ENCODE measurements at places on chromosomes 16 and 17. TPM values are rescaled to one million over a fixed set of nuclear protein-coding genes. Genes with fewer than 3 reads are reported as not detected.
A peak's percentile ranks its signal among the peaks of the same experiment; 100 is the strongest.

DNA sequence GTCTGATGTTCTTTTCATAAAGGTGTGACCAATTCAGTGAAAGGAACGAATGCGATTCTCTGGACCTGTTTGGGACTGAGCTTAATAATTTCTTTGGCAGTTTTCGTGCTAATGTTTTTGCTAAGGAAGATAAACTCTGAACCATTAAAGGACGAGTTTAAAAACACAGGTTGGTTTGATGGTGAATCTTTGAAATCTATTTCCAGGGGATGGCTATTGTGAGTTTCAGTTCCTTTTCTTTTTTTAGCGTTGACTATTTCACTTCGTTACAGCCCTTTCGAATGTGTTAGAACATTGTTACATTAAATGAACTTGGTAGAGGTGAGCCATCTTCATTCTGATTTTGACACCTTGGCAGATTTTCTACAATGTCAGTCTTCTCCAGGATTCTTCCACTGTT, 1.2 kb downstream of the TNFRSF17 start:
- H3K27me3 ChIP-seq = no peaks in the 10 kb centered on the region
- H3K36me3 ChIP-seq = no peaks in the 10 kb centered on the region

- no peak for DNase-seq
- H3K4me1 ChIP-seq = no peaks in the 10 kb centered on the region
- peaks cover 2% of the 10 kb centered on the region for H3K36me3 ChIP-seq
- no peaks in the 10 kb centered on the region for H3K27me3 ChIP-seq
- H3K27ac ChIP-seq = no peak overlapping the region
- no peak overlapping the region for H3K4me3 ChIP-seq
Measured at GRCh38 chr17:77771998-77772397, 186.5 kb upstream of the TNRC6C start.

- H3K36me3 ChIP-seq = peaks cover 9% of the 10 kb centered on the region
- no peaks in the 10 kb centered on the region for H3K27me3 ChIP-seq
- no peaks in the 10 kb centered on the region for H3K4me1 ChIP-seq
- DNase-seq = no peak
- H3K27ac ChIP-seq = no peak overlapping the region
Measured at GRCh38 chr17:63941162-63941561, 9.0 kb upstream of the CD79B start.

- H3K27me3 ChIP-seq = no peaks in the 10 kb centered on the region
- no peak overlapping the region for H3K4me3 ChIP-seq
- DNase-seq = no peak
- no peaks in the 10 kb centered on the region for H3K4me1 ChIP-seq
Measured at GRCh38 chr17:48393283-48393682, 36.7 kb downstream of the SKAP1 start.

DNA sequence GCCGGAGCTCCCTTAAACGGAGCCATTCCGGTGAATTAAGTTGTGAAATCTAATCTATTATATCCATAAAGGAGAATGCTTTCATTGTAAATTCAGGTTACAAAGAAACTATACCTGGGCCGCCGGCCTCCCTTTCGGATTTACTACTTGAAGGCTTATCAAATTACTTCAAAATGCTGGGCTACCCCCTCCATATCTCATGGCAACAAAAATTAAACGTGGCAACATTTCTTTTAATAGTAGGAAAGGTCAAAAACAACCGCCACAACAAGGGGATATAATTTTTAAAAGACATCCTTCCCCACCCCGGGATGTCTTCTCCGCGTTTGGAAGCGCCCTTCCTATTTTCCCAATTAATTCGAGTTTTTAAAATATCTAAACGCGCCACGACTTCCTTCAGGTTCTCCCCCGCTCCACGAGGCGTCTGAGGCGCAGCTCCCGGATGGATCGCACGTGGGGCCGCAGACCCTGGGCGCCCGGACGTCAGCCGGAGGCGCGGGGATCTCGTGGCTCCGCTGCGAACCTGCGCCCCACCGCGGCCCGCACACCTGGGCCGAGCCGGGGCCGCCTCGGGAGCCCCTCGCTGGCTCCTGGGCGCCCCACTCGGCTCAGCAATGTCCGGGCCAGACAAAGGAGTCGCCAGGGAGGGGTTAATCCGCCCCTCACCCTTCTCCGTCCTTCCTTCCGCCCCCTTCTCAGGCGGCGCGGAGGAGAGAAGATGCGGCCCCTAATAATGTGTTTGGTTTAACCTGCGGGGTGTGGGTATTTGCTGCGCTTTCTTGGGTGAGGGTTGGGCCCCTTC, 47.4 kb upstream of the SLC38A10 start:
- DNase-seq = peak; percentile 70
- H3K27me3 ChIP-seq = peaks cover 40% of the 10 kb centered on the region
- H3K4me1 ChIP-seq = no peaks in the 10 kb centered on the region
- no peak overlapping the region for H3K27ac ChIP-seq

DNA sequence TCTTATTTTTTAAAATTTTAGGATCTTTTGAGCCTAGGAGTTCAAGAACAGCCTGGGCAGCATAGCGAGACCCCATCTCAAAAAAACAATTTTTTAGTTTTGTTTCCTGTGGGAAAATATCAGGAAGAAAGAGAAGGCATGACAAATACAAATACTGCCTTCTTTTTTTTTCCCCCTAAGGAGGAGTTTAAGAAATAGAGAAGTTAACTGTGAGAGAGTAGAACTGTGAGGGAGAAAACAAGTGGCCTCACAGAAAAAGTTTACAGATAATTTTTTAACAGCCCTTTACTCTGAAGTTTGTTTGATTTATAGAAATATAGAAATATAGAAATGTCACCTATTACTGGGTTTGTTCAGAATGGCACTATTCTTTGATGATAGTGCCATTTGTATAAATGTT, 21.1 kb downstream of the TTYH2 start:
- H3K36me3 ChIP-seq = no peaks in the 10 kb centered on the region
- no peaks in the 10 kb centered on the region for H3K4me1 ChIP-seq
- DNase-seq = no peak
- no peak overlapping the region for H3K27ac ChIP-seq

DNAI2 gene
- not detected for total RNA-seq

SLC46A1 gene
- 9.1 TPM for total RNA-seq

SCIMP gene
- total RNA-seq = not detected

ZKSCAN2 gene
- total RNA-seq = 16.5 TPM

Measured in H9 (cell line).